ENCODE measurements at places on chromosomes 1 and 21.

DNA sequence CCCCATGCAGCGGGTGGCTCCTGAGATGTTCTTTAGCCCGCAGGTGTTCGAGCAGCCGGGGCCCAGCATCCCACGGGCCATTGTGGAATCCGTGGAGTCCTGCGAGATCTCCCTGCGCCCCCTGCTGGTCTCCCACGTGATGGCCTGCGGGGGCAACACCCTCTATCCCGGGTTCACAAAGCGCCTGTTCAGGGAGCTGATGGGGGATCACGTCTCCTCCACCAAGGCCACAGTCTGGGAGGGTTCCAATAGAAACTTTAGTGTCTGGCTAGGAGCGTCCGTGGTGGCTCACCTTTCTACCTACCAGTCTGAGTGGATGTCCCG is 71.0 kb downstream of the ACTL8 start:
- no peak for DNase-seq

GRCh38 chr1:153527023-153527682 is 8.6 kb downstream of the S100A6 start:
- DNase-seq: no peak

GRCh38 chr1:23184212-23184934 is 15.7 kb upstream of the LUZP1 start:
- DNase-seq: no peak

GRCh38 chr21:25898671-25899070 is 163.9 kb downstream of the GABPA start:
- no peak for DNase-seq

DNA sequence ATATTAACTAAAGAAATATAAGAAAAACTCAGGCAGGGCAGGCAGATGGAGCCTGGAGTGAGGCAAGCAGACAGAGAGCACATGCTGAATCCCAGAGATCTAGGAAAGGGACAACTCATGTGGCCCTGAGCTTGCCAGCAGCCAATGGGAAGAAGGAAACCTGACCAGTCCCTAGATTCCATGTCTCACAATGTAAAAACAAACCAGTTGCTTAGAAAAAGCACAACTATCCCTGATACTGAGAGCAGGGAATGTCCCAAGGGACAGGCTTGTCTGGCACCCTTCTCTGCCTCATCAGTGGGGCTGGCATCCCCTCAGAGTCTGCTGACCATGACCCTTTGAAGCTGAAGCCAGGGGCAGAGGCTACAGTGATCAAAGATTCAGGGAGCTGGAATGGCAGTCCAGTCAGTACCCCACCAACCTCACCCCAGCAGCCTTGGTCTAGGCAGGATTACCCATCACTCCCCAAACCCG is 27.8 kb downstream of the HSPG2 start:
- no peak for DNase-seq

- no peak for DNase-seq
These were observed 16.2 kb downstream of the CD247 start for GRCh38 chr1:167502192-167502551.

- no peak for DNase-seq
These were observed 58.6 kb downstream of the FMO4 start for GRCh38 chr1:171372418-171373084.

DNA sequence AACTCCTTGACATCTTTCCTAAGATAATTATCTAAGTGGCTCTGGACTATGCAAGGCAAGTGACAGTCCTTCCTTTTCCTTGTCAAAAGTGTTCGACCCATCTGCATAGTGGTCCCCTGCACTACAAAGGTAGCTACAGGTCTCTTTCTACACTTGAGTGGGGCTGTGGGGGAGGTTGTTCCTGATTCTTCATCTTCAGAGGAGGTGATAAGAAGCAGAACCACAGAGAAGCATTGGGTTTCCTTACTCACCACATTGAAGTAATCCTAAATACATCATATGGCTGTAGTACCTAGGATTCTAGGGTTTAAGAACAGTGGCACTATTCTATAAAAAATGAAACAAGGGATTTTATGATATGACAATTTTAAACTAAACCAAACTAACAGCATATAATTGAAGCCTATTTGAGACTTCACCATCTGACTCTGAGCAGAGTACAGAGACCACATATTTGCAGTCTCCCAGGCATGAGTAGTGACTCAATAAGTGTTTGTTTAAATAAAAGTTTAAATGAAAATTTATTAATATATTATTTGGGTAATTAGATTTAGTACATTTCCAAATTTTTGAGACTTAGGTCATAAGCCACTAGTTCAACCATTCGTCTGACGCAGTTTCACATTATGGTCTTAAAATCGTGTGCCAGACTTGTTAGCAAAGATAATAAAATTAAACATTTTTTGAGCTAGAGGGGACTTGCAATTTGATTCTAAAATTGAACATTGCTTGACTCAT is 54.9 kb upstream of the NEK7 start:
- no peak for DNase-seq

DNA sequence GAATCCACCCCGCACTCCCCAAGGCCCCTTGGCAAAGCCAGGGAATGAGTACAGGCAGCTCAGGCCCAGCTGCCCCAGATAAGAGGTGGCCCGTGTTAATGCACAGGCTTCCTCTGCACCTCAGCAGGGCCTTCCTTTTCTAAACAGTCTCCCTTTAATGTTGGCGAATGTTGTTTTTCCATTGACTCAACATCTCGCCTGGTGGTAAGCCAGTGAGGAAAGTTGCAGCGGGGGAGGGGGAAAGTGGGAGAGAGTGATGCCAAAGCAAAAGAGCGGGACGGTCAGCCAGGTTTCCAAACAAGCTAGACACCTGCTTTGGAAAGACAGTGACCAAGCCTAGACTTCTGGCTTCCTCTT is 10.3 kb upstream of the PROX1 start:
- no peak for DNase-seq

DNA sequence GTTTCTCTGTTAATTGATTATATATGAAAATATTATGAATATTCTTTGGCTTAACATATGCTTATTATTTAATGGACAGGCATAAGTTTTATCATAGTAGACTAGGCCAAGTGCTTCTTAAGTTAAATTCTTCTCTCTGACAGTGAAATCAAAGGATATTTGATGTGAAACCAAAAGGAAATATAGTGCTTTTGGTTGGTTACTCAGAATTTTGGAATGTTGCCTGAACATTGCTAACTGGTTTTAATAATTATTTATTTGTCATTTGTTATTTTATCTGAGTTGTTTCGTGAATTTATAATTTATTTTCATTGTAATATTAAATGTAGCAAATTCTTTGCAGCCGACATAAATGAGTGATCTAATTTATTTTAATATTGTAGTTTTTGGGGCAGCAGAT is 18.3 kb downstream of the HOOK1 start:
- DNase-seq: no peak

- no peak for DNase-seq
These were observed 6.2 kb downstream of the KCNK1 start for GRCh38 chr1:233620065-233620464.

DNA sequence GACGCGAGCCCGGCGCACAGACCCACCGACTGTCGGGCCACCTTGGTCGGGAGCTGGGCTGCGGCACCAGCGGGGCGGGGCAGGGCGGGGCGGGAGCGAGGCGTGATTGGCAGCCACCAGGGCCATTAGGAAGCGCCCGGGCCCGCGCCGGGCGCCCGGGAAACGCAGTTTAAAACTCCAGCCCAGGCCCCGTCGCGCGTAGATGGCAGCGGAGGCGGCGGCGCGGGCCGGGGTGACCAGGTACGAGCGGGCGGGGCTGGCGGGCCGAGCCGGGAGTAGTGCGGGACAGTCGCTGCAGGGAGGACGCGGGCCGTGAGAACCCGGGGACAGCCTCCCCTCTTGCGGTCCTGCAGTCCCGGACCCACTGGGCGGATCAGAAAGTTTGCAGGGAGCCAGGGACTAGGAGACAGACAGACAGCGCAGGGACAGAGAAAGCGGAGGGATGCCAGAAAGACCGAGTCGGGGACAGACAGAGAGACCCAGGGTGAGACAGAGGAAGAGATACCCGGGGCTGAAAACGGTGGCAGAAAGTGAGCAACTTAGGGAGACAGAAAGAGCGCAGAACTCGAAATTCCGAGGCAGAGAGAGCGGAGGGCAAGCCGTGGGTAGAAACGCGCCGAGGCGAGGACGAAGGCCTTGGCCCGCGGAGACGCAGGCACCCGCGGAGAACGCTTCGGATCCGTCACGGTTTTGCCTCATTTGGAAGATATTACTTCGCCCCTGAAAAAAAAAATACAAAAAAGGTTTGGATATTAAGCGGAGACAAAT is at the start of gene DMBX1:
Gene DMBX1 (plus strand): TSS at position 199 of the 768 bp plus-strand sequence. CDS start 17,175 bp downstream, outside the sequence.
- DNase-seq: no peak

- DNase-seq: no peak
These were observed 25.8 kb downstream of the COL18A1 start for GRCh38 chr21:45430521-45431501.

GRCh38 chr1:234518876-234519275 is 39.9 kb upstream of the TARBP1 start:
- no peak for DNase-seq

DNA sequence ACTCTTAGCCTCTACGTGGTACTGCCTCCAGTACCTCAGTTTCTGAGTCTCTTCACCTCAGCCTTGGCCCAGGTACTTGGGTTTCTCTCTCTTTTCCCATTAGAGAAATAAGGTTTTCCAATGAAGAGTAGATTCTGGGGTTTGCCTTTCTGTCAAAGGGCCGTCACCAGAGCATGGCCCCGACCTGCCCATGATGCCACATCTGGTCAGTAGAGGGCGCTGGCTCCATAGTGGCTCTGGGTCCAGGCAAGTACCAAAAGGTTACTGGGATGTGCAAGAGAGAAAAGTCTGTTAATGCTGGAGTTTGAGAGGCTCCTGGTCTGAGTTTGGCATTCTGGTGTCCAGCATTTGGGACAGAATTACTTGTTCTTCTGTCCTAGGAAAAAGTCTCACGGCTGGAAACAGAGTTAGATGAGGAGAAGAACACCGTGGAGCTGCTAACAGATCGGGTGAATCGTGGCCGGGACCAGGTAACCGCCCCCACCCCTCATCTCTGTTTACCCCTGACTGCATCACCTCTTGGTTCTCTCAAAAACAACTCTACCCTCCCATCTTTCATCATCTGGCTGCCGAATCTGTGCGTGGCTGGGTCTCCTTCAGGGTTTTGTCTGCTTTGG is 5.3 kb upstream of the TUFT1 start:
- DNase-seq: no peak

DNA sequence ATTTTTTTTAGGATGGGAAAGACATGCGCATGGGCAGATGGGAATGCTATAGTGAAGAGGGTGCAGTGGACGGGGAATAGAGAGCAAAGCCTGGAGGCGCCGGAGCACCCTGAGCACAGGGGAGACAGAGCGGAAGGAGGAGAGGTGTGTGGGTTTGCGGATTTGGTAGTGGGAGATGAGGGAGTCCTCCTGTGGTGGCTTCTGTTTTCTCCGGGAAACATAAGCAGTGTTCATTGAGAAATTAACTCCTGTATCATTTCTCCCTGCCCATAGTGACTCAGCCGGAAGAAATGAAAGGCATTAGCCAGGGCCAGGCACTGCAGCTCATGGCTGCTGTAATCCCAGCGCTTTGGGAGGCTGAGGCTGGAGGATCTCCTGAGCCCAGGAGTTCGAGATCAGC is 4.7 kb upstream of the PTPRF start:
- DNase-seq: no peak

GRCh38 chr1:24764848-24765247 is 19.6 kb downstream of the CLIC4 start:
- DNase-seq: no peak

- DNase-seq: no peak
These were observed 531 bp downstream of the SNIP1 start for GRCh38 chr1:37553598-37553926.

DNA sequence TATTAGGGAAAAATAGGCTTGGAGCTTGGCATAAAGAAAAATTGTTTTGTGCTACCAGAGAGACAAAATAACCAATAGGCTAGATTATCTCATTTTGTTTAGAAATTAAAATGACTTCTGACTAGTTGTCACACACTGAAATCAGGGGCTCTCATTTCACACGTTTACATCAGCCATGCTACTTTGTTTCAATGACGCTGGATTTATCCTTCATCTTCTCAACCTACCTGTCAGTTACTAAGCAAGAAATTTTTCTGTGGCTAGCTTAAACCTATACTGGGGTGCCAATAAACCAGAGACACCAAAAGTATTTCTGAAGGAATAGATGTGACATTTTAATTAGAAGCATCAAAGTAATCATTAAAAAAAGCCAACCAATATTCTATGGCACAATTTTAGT is 518.1 kb upstream of the NR5A2 start:
- no peak for DNase-seq

DNA sequence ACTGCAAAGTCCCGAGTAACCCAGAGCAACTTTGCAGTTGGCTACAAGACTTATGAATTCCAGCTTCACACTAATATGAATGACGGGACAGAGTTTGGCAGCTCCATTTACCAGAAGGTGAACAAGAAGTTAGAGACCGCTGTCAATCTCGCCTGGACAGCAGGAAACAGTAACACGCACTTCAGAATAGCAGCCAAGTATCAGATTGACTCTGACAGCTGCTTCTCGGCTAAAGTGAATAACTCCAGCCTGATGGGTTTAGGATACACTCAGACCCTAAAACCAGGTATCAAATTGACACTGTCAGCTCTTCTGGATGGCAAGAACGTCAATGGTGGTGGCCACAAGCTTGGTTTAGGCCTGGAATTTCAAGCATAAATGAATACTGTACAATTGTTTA is 66.8 kb downstream of the ACBD6 start:
- no peak for DNase-seq

DNA sequence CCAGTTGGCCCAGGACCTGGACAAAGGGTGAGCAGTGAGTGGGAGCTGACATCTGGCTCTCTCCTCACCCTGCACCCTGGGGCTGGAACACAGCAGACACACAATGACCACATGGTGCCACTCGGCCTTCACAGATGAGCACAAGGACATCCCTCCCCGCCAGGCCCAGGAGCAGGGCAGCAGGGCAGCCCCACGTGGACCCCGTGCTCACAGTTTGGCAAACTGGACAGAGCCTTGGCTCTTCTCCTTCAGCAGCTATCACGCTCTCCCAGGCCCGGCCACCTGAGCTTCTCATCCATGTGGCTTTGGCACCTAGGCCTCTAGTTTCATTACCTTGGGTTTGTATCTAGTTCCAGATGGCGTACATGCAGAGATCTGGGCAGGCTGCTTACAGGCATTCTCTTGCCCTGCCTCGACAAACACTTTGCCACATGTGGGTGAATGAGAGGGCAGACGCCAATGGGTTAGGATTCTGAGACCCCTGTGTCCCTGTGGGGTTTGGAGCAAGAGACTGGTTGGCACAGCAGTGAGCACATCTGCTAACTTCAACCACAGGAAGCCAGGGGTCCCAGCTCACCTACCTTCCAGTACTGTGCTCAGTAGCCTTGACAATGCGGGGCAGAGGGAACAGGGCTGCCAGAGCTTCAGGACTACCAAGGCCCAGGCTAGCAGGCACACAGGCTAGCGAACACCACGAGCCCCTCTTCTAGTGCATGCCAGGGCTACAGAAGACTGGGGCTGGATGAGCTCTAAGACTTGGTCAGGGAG is 3.4 kb upstream of the PTPRF start:
- no peak for DNase-seq

DNA sequence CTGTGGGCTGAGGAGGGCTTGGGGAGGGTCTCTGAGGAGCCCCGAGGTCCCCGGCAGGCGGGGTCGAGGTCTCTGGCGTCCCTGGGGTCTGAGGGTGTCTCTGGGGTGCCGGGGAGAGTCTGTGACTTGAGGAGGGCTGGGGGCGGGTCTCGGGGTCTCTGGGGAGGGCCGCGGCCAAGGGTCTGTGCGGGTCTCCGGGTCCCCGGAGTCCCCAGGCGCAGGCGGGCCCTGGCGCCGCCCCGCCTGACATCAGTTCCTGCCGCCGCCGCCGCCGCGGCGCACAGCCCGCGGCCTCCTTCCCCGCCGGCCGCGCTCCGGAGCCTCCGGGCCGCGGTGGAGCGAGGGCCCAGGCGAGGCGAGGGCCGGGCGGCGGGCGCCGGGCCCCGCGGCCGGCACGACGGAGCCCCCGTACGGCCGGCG is at the start of gene PLEKHM2:
Gene PLEKHM2 (plus strand): TSS at position 279 of the 420 bp plus-strand sequence. CDS start 239 bp downstream, outside the sequence.
- no peak for DNase-seq

Data from SK-N-MC (cell line).